ENCODE measurements at places on chromosomes 6 and 20. TPM values are rescaled to one million over a fixed set of nuclear protein-coding genes. Genes with fewer than 3 reads are reported as not detected.

ADTRP gene
- total RNA-seq: 0.72 TPM

CD93 gene
- not detected for total RNA-seq

LY6G6D gene
- not detected for total RNA-seq

ZNF512B gene
- 14.5 TPM for total RNA-seq

DCDC2 gene
- under 0.01 TPM for total RNA-seq

LKAAEAR1 gene
- not detected for total RNA-seq

TSPO2 gene
- not detected for total RNA-seq

CAP2 gene
- 10.0 TPM for total RNA-seq

C20orf96 gene
- total RNA-seq: 2.2 TPM

GPLD1 gene
- 0.72 TPM for total RNA-seq

WFDC5 gene
- total RNA-seq: not detected

HLA-F gene
- total RNA-seq: 30.4 TPM

HLA-DPA1 gene
- 30.4 TPM for total RNA-seq

NFATC2 gene
- total RNA-seq: 0.29 TPM

BPIFB1 gene
- total RNA-seq: not detected

MCHR2 gene
- total RNA-seq: not detected

IMPG1 gene
- total RNA-seq: not detected

SLC13A3 gene
- total RNA-seq: 1.8 TPM

C6orf141 gene
- not detected for total RNA-seq

SYNE1 gene
- 240 TPM for total RNA-seq

TRIM39 gene
- total RNA-seq: 12.1 TPM

SUPT3H gene
- total RNA-seq: 4.7 TPM

ZNF341 gene
- 1.2 TPM for total RNA-seq

FOXS1 gene
- total RNA-seq: 0.36 TPM

NECAB3 gene
- total RNA-seq: 14.7 TPM

ATP6V1G2 gene
- 2.2 TPM for total RNA-seq

LRRN4 gene
- total RNA-seq: not detected

RCAN2 gene
- 15.6 TPM for total RNA-seq

BNIP5 gene
- total RNA-seq: not detected

RIMS1 gene
- 8.3 TPM for total RNA-seq

CD40 gene
- 2.5 TPM for total RNA-seq

RFX6 gene
- total RNA-seq: not detected

WTAP gene
- total RNA-seq: 109 TPM

VPS16 gene
- total RNA-seq: 36.2 TPM

PLAGL1 gene
- 22.4 TPM for total RNA-seq

FAM120B gene
- total RNA-seq: 17.1 TPM

NT5DC1 gene
- total RNA-seq: 13.6 TPM

PTCHD4 gene
- 6.5 TPM for total RNA-seq

RAET1E gene
- 0.36 TPM for total RNA-seq

PNLDC1 gene
- not detected for total RNA-seq

DEFB124 gene
- not detected for total RNA-seq

MYBL2 gene
- 1.8 TPM for total RNA-seq

SIRT5 gene
- total RNA-seq: 8.5 TPM

CALHM5 gene
- total RNA-seq: 14.8 TPM

BMP7 gene
- not detected for total RNA-seq

SLC2A4RG gene
- total RNA-seq: 29.5 TPM

HDGFL1 gene
- total RNA-seq: not detected

C6orf58 gene
- total RNA-seq: not detected

NR2E1 gene
- total RNA-seq: not detected

AURKA gene
- 8.0 TPM for total RNA-seq

SRSF12 gene
- total RNA-seq: under 0.01 TPM

ESR1 gene
- 3.3 TPM for total RNA-seq

HLA-DMA gene
- total RNA-seq: 20.0 TPM

PLTP gene
- 21.7 TPM for total RNA-seq

Data from osteoblast (primary cell).